ENCODE measurements at places on chromosomes 2 and 18.
A peak's percentile ranks its signal among the peaks of the same experiment; 100 is the strongest.

GRCh38 chr2:238326801-238327365 is 6.6 kb downstream of the TRAF3IP1 start:
- no peak for DNase-seq

- no peak for DNase-seq
Measured at GRCh38 chr2:200604571-200605255, 18.9 kb downstream of the AOX1 start.

DNA sequence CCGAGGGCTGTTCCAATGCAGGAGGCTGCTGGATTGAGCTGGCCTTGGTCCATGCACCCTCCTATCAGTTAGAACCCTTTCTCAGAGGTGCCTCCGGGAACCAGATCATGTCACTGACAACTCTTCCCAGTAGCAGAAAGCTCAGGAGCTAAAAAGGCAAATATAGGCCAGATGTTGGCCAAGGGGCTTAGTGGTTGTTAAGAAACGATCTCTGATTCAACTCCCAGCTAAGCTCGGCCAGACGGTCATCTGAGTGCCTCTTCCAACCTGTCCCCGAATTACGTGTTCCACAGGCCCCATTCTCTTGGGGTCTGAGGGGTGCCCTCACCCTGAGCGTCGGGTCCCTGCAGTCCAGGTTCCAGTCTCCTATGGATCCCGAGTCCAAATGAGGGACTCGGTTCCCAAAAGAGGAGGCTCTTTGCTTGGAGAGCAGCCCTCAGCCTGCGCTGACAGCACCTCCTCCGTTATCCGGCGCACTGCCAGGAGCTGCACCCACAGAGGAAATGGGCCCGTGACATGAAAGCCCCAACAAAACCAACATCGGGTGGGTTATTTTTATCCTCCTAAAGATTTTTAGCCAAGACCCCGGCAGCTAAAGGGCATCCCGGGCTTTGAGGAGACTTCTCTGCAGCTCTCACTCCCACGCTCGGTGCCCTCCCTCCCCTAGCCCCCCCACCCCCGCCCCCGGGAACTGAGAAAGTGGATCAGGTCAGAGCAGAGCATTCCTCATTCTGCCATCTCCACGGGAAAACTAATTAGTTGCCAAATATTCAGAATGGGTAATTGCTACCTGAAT is 106.6 kb upstream of the ID2 start:
- DNase-seq: peak; percentile 78

DNA sequence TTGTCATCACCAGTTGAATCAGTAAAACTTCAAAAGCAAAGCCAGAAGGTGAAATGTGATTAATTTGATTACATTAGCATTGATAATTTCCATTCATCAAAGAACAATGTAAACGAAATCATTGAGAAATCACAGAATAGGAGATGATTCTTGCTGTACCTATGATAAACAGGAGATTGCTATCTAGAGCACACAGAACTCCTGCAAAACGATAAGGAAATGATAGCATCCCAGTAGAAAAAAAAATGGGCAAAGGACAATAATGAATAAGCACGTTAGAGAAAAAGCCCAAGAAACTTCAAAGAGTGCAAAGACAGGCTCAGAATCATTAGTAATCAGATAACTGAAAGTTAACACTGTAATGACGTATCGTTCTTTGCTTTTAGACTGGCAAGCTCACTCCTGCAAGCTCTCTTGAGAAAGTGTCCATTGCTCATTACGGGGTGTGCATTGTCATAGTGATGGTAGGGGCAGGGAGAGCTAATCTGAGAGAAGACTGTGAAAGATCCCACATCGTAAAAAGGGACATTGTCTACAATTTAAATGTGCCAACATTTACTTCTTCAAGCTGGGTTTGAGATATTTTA is 143.6 kb downstream of the SPP2 start:
- no peak for DNase-seq

DNA sequence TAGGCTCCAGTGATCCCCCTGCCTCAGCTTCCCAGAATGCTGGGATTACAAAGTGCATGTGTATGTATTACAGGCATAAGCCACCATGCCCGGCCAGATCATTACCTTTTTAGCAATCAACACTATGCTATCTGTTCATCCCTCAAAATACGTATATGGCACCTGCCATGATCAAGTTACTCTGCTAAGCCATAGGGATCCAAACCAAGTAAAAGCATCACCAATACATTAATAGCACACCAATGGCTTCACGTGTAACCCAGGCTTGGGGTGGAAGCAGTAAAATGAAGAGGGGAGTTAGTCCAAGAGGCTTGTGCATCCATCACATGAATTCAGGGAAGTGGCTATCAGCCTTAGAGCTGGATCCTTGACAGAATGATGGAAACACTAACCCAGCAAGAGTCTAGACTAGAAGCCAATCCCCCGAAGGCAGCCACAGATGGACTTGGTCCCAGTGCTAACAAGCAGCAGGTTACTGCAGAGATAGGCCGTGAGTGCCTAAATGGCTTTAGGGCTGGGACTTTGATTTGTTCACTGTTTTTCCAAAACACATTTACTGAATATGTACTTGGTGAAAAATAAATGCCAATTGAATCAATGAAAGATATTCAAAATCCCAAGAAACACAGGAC is 11.3 kb downstream of the HDLBP start:
- no peak for DNase-seq

DNA sequence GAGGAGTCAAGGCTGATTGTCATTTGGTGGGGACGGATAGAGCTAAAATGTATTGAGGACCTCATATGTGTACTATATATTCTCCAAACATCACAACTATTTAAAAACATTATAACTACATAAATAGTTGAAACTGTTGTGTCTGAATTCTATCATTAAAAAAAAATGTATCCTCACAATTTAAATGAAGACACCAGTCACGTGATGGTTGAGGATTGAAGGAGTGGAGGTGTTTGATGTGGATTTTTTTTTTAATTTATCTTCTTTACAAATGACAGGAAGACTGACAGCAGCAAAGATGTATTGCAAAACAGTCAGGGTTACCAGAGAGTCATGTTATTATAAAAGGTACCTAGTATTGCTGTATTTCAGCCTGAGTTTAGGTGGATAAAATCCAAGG is 30.0 kb downstream of the GNAL start:
- no peak for DNase-seq

DNA sequence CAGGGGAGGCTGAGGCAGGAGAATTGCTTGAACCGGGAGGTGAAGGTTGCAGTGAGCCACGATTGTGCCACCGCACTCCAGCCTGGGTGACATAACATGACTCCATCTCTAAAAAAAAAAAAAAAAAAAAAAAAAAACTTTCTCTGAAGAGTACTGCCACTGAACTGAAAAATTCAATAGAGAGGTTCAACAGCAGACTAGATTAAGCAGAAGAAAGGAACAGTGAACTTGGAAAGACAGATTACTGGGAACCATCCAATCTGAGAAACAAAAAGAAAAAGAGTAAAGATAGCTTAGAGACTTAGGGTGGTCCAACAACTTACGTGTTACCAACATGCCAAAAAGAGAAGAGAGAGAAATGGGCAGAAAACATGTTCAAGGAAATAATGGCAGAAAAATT is 138.8 kb downstream of the EML6 start:
- DNase-seq: no peak

GRCh38 chr2:191316246-191316994 is 71.2 kb downstream of the MYO1B start:
- DNase-seq: no peak

GRCh38 chr2:128469203-128469602 is 150.5 kb upstream of the HS6ST1 start:
- peak; percentile 12 for DNase-seq

DNA sequence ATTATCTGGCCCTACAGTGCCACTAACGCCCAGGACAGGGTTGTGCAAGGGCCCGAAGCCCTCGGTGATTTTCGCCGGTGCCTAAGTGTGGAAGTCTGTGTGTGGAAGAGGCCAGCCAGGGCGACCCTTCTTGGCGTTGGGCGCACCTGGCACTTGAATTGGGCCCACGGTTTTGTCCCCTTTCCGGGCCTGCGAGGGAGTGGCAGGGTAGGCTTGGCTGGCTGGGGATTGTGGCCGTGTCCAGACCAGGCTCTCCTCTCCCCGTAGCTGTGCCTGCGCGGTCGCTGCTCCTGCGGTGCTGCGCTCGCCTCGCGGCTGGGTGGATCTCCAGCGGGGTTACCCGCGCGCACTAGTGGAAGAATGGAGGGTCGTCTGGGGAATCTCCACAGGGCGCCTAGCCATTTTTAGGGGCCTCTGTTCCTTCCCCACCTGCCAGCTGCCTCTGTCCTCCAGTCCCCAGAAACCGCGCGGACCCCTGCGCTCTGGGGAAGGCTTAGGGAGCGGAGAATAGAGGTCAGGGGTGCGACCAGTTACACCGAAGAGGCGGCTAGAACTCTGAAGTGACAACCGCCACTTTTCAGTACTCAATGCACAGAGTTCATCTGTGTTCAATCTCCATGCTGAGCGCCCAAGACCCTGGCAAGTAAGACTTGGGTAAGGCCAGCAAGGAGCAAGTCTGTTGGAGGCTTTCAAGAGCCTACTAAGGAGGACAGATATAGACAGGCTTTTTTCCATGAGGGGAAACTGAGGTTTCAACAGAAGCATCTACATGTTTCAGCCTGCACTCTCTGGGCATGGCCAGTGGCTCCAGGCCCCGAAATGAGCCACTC is 16.0 kb downstream of the EVX2 start:
- no peak for DNase-seq

GRCh38 chr2:148719941-148720436 is 75.4 kb downstream of the EPC2 start:
- no peak for DNase-seq

GRCh38 chr18:35672897-35673296 is 91.4 kb downstream of the GALNT1 start:
- no peak for DNase-seq

DNA sequence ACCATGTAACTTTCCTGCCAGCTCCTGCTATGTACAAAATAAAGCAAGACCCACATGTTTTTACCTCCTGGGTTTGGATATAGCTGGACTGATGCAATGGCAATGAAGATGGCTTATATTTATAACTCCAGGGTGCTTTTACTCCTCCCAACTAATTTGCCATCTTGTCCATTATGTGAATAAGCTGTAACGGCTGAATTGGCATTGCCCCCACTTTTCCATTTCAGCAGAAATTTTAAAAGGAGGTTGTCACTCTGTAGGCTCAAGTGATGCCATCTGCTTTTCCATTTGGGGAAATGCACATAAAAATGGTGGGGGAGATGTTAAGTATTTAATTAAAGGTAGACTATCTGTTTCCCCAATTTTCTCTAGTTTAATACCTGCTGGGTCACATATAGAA is 345.5 kb downstream of the ERBB4 start:
- DNase-seq: no peak

DNA sequence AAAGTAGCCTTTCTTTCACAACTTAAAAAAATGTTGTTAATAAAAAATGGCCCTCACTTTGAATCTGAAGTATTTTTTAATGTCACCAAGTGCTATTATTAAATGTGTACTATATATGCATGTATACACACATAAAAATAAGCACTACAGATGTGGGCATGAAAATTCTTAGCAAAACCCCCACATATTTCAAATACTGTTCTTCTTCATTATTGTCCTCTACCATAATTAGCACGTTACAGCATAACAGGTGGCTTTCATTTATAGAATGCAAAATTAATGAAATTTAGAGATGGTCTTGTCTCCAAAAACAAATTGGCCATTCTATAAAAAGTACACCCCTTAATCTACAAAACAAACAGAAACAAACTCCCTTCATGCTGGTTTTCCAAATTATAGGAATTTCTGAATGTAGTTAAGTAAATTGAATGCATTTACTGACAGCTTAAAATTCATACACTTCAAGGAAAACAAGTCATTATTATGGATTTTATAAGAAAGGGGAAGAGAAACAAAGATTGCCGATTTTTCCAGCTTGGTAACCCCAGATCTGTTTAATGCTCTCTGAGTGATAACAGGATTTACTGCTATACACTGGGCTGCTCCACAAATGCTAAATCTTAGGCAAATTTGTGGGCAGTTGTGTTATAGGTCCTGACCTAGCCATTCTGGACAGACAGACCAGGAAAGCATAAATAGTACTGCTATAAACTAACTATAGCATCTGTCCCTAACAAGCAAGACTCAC is 67.2 kb downstream of the SPRED2 start:
- DNase-seq: no peak

- no peak for DNase-seq
Measured at GRCh38 chr18:51044928-51045585, 15.0 kb downstream of the SMAD4 start.

DNA sequence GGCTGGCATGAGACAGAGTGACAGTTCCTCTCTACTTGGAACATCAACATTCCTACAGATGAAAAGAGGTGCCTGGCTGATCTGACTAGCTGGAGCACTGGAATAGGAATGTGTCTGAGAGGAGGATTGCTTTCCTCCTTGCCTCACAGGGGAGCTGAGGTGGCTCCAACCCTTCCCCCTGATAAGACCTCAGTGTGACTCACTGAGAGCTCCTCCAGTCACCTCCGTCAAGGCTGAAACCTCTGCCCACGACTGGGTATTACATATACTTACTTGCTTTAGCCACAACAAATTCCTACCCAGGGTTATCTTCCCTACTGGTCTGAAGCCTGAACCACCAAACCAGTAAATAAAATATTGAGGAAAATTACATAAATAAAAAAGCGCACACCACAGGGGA is 342.7 kb upstream of the REG3G start:
- no peak for DNase-seq
